CD4-positive, alpha-beta T cell treated with Interleukin-2 at 100 ng/mL for 4 hours (primary cell): ENCODE measurements at places on chromosomes 4 and X.

DNA sequence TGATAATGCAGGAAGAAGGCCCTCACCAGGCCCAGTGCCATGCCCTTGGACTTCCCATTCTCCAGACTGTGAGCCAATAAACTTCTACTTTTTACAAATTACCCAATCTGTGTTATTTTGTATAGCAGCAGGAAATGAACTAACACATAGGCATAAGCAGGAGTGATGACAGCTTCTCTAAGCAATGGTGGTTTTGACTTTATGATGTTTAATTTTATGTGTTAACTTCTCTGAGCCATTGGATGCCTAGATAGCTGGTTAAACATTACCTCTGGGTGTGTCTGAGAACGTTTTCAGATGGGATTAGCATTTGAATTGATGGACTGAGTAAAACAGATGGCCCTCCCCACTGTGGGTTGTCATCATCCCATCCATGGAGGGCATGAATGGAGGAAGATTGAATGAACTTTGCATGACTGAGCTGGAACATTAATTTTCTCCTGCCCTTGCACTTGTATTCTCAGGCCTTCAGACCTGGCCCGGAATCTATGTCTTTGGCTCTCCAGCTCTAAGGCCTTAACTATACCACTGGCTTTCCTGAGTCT is 13.9 kb upstream of the PDLIM3 start:
- no peak for DNase-seq

GRCh38 chrX:152824841-152825374 is 5.6 kb downstream of the CETN2 start:
- no peak for DNase-seq

- DNase-seq: no peak
Observed at GRCh38 chr4:154366956-154367355, 124.6 kb downstream of the DCHS2 start.

DNA sequence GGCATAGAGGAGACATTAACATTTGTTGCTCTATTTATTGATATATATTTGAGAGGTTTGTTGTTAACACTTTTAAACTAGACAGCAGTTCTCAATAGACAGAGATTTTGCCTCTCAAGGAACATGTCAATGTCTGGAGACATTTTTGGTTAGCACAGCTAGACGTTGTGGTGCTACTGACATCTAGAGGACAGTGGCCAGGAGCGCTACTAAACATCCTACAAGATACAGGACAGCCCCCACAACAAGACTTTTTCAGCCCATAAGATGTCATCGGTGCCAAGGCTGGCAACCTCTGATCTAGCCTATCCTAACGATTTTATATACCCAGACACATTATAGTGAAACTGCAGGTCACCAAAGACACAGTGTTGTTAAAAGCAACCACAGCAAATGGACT is 18.4 kb upstream of the CTSO start:
- no peak for DNase-seq

GRCh38 chr4:3366893-3367775 is 74.3 kb downstream of the RGS12 start:
- DNase-seq: no peak

GRCh38 chrX:41664908-41665307 is 23.9 kb upstream of the GPR34 start:
- DNase-seq: no peak

DNA sequence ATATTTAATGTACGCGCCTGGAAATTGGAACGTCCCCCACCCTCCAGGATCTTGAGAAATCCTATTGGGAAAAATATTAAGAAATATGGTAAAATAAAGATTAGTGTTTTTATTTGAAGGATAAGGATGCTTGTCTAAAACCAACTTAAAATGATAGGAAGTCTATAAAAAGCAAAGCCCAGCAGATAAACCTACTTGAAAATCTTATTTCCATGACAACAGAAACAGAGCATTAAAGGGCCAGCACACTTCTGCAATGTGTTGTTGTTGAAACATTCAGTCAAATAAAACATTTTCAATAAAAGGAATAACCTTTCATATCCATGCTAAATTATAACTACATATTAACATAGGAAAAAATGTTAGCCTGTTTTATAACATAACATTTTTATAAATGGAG is 29.3 kb upstream of the GPM6A start:
- no peak for DNase-seq

- DNase-seq: no peak
Observed at GRCh38 chr4:80213117-80213815, 16.0 kb downstream of the PRDM8 start.

- DNase-seq: no peak
Observed at GRCh38 chr4:21778702-21779101, 169.9 kb downstream of the KCNIP4 start.

GRCh38 chrX:10501611-10502010 is 118.8 kb downstream of the MID1 start:
- DNase-seq: no peak

DNA sequence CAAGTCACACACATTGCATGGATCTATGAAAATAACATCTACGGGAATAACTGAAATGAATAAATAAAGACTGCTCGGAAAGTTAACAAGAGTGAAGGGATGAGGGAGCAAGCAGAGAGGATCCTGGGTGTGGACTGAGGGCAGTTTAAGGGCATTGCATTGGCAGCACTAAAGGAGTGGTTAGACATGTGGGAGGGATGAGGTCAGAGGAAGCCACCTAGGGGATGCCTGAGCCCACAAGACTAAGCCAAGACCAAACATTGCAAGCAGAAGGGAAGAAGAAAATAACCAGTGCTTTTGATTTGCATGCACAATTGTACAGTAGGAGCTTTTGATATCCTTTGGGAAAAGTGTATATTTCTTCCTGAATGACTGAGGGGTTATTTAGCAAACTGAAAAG is 106.1 kb downstream of the MSL3 start:
- no peak for DNase-seq

- no peak for DNase-seq
Observed at GRCh38 chrX:26295425-26295824, 79.5 kb downstream of the MAGEB5 start.

DNA sequence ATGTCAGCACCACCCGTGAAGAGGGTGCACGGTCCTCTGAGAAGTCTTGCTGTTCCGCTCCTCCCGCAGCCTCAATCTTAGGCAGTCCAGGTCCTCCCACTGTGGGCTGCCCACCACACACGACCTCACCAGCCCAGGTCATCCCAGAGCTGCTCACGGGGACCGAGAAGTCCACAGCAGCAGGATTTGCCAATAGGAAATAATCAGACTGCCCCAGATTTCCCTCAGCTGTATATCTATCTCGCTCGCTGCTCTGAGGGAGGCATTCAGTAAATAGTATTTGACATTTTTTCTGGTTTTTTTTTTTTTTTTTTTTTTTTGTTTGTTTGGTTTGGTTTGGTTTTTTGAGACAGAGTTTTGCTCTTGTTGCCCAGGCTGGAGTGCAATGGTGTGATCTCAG is 83.8 kb downstream of the STOX2 start:
- DNase-seq: no peak

GRCh38 chr4:37452952-37453280 is 208.4 kb downstream of the NWD2 start:
- peak; percentile 39 for DNase-seq

GRCh38 chrX:9790866-9791265 is 4.6 kb downstream of the SHROOM2 start:
- DNase-seq: no peak

- DNase-seq: peak; percentile 15
Observed at GRCh38 chr4:22389240-22389870, 126.5 kb downstream of the ADGRA3 start.

DNA sequence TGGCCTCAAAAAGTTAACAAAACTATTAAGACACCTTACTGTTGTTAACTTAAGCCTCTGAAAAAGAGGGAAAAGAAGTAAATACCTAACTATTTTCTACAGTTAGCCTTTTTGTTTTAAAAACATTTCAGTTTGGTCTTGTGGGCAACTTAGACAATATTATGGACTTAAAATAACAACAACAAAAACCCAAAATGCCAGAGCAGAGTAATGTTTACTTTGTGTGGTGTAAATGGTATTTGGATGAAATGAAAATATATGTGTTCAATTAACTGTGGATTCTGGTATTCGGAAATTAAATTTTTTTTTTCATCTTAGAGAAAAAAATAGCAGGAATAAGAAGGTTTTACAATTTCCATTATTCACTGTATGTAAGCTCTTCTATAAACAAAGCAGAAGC is 79.6 kb upstream of the NPNT start:
- DNase-seq: no peak

DNA sequence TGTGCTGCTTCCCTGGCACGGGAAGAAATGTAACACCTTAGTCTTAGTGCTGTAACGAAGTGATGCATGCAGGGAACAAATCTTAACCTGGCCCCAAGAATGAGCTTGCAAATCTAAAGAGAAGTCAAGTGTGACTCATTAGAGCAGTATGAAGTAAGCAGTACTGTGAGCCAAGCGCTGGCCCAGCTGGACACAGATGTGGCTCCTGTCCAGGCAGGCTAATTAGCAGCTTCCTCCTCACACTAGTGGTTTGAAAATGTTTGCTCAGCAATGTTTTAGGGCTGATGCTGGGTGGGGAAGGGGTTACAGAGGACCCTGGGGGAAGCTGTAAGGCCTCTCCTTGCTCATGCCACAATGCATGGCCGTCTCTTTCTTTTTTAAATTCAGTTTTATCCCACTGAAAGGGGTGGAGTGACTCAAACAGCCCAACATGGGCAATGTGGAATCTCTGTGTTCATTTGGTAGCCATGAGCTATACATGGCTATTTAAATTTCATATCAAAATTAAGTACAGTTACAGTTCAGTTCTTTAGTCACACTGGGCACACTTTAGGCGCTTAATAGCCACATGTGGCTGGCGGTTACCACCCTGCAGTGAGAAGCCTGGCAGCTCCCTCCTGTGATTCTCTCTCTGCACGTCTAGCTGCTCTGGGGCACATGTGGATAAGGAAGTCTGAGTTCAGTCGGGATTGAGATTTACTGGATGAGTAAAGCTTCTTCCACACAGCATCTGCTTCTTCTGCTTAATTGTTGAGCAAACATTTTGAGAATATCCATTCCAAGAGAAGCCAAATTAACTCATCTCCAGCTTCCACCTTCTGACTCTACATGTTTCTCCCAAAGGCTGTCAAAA is 48.8 kb downstream of the MAP7D2 start:
- DNase-seq: no peak

- no peak for DNase-seq
Observed at GRCh38 chr4:79182209-79182608, 143.7 kb downstream of the NAA11 start.
